ENCODE measurements at places on chromosomes 11 and 22.

DNA sequence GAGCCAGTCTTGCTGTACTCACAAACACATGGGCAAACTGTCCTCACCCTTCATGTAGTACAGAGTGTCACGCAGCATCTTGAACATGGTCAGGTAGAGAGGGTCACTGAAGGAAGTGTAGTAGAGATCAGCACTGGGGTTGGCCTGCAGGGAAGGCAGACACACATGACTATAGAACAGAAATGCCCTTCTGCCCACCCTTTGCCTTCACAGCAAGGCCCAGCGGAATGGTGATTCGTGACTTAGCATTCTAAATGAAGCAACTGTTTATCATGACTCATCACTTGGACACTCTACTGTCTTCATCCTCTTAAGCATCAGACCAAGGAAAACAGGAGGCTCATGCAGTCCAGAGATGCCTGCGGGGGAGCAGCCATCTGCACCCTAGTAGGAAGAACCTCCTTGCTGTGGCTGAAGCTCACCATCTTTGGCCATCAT is 33.4 kb downstream of the SERPIND1 start:
- no peak for DNase-seq

GRCh38 chr22:43001271-43002201 is 13.4 kb downstream of the PACSIN2 start:
- no peak for DNase-seq

DNA sequence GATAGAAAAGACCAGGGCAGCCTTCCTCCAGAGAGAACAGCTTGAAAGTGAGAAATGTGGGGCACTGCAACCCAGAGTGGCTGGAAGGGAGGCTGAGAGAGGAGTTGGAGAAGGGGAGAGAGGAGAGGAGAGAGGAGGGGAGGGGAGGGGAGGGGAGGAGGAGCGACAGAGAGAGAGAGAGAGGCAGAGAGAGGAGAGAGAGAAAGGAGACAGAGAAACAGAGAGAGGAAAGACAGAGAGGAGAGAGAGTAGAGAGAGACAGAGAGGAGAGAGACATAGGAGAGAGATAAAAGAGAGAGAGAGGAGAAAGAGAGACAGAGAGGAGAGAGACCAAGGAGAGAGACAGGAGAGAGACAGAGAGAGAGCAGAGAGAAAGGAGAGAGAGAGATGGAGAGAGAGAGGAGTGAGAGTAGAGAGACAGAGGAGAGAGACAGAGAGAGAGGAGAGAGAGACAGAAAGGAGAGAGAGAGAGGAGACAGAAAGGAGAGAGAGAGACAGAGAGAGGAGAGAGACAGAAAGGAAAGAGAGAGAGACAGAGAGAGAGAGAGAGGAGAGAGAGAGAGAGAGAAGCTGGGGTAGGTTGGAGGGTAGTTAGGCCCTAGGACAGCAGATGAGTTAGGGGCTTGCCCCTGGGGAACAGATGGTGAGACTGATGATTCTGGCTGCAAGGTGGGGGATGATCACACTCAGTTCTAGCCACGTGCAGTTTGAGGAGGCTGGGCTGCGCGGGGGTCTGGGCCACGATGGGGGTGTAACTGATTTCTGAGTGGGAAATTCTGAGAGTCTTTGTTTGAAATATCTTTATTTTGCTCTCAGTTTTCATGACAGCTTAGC is 8.5 kb upstream of the SCYL1 start:
- no peak for DNase-seq

DNA sequence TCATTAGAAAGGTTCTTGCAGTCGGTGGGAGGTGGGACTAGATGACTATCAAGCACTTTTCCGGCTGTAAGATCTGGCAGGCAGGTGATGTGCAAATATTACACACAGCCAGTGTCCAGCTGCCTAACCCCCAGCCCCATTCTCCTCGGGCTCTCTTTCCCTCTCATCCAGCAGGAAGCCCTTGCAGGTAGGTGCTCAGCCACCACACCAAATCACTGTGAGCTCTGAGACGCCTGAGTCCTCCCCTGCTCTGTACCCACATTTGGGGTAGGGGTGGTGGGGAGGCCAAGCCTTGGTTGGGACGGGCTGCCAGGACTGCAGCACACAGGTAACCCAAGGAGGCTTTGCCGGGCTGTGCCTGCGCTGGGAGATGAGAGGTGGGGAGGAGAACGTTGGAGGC is 601 bp downstream of the ART5 start:
- no peak for DNase-seq

GRCh38 chr22:40567106-40567505 is 69.4 kb downstream of the MRTFA start:
- DNase-seq: no peak

DNA sequence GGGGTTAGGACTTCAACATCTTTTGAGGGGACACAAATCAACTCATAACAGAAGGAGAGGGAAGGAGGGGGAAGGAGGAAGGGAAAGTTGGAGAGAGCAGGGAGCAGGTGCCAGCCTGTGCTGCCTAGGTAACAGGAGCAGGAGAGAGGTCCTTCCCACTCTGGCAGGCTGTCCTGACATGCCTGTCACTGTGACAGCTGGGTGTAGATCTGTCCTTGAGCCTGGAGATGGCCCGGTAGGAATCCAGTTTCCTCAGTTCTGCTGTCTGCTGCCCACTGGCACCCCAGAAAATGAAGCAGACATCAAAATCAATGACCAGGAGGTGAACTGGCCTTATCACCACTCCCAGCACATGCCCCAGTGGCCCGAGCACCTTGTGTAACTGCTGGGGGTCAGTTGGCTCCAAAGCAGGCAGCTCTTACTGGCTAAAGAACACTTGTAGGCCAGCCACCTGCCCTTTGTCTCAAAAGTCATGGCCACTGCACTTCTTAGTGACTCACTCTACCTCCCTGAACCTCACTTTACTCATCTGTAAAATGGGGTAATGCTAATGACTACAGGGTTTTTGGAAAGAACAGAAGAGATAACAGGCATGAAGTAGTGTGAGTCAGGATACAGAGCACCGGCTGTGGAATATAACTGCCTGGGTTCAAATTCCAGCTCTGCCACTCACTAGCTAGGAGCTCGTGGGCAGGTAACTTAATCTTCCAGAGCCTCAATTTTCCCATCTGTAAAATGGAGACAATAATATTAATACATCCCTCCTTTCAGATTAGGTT is 8.0 kb upstream of the TSPAN18 start:
- DNase-seq: no peak

- DNase-seq: peak; percentile 83
These were observed 4.4 kb downstream of the CALCA start for GRCh38 chr11:14967581-14968243.

DNA sequence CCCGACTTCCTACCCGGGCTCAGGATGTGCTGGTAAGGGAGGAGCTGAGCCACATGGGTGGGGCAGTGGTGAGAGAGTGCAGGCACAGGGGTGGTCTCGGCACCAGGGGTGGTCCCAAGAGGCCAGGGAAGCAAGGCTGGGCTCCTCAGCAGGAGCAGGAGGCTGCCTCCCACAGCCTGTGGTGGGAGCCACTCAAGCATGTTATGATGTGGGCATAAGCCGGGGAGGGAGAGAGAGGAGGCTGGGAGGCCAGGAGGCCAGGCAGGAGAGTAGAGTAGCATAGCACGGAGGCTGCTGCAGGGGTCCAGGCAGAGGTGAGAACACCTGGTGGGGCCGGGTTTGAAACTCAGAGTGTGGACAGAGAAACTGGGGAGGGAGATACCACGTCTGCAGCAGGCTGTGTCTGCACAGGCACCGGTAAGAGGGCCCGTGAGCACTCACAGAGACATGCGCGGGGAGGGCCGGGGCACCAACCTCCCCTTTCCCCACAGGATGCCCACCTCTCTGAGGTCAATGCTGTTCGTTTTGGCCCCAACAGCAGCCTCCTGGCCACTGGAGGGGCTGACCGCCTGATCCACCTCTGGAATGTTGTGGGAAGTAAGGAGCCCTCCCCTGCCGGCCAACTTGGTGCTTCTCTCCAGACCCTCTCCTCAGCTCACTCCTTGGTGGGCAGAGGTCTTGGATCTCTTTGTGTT is 10.7 kb downstream of the ATG16L2 start:
- no peak for DNase-seq

DNA sequence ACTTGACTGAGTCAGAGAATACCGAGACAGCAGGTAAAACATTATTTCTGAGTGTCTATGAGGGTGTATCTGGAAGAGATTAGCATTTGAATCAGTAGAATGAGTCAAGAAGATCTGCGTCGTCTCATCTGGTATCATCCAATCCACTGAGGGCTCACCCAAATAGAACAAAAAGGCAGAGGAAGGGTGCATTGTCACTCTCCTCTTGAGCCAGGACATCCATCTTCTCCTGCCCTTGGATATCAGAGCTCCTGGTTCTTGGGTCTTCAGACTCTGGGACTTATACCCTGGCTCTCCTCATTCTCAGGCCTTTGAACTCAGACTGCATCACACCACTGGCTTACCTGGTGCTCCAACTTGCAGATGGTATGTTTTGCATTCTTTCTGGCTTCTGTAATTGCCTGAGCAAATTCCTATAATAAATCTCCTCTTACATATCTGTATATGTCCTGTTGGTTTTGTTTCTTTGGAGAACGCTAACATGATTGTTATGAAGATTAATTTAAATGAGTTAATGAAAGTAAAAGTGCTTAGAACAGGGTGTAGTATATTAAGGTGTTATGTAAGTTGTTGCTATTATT is 49.3 kb downstream of the ME3 start:
- DNase-seq: no peak

Data from NCI-H1436 (cell line).